ENCODE measurements at places on chromosomes 6 and 20. TPM values are rescaled to one million over a fixed set of nuclear protein-coding genes. Genes with fewer than 3 reads are reported as not detected.

Gene TOP1
- total RNA-seq: 33.2 TPM

Gene DDX43
- total RNA-seq: 1.4 TPM

- DNase-seq: peak; percentile 10
Measured at GRCh38 chr6:170122651-170123050, 168.2 kb downstream of the DLL1 start.

Gene PSORS1C2
- total RNA-seq: not detected

GRCh38 chr6:35728683-35729678, 7.9 kb upstream of the ARMC12 start:
- DNase-seq: peak; percentile 87

- peak; percentile 99 for DNase-seq
Measured at GRCh38 chr6:71420693-71421328, 132.2 kb downstream of the OGFRL1 start.

Gene RIPPLY2
- total RNA-seq: not detected

- peak; percentile 40 for DNase-seq
Measured at GRCh38 chr20:24700166-24700860, 230.9 kb downstream of the SYNDIG1 start.

DNA sequence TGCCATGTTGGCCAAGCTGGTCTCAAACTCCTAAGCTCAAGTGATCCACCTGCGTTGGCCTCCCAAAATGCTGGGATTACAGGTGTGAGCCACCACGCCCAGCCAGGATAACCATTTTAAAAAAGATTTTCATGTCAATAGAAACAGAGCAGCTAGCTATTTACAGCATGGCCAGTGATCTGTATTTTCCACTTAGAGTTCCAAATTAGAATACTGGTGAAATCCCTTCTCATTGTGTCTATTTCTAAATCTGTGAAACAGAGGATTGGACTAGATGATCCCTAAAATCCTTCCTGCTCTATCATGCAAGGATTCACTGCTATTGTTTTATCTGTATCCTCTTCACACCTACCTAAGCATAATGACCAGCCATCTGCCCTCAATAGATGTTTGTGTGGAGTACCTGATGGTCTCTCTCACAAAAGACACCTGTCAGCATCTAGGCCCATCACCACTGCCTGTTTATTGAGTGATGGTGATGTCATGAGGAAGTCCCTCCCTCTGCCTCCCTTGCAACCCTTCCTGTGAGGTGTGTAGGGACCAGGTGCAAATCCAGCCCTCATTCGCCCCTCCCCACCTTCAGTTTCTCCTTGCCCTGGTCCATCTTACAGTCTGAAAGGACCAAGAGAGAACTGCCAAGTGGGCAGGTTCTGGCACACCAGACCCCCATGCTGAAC, 26.5 kb upstream of the SMIM29 start:
- DNase-seq: no peak

DNA sequence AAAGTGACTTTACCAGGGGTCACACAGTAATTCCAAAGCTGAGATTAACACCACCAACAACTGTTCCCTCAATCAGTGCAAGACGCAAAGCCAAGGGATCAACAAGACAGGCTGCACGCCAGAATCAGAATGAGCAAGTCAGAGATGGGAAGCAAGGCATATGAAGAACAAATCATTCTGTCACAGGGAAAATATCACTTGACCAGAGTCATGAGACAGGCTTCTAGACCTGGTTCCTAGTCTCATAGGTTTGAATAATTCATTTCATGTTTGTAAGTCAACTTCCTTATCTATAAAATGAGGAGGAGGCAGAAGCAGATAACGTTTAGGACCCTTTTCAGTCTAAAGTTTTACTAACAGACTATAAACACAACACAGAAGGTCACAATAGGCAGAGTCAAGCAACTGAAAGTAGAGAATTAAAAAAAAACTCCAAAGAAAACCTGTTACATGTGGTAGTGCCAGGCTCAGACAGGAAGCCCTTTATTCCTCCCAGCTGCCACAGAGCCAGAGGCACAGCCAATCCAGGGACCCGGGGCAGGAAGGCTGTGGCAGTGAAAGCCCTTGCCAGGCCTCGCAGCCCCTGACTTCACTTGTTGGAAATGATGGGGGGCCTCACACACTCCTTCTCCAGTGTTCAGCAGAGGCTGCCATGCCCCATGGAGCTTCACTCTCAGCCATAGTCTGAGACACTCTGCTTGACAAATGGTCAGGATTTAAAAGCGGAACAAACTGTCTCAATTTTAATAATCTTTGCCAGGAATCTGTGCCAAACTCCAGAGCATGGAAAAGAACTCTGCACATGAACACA, 29.2 kb upstream of the DST start:
- no peak for DNase-seq

DNA sequence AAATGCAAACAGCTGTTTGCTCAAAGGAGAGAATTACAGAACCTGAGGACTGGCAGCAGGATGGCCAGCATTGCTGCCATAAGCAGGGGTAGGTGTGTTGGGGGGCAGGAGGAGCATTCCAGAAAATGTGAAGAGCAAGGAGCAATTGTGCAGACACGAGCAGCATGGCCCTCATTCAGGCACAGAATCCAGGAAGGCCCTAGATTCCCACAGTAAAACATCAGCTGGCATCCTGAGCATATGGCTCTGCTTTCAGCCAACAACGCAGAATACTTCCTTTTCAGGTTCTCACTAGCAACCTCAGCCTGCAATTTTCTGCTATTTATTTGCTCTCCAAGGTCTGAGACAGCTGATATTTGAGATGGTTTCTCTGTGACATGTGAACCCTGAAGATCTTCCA, 243.4 kb upstream of the POU3F2 start:
- DNase-seq: no peak

Gene TRIM15
- total RNA-seq: not detected

Gene RBBP8NL
- total RNA-seq: not detected

DNA sequence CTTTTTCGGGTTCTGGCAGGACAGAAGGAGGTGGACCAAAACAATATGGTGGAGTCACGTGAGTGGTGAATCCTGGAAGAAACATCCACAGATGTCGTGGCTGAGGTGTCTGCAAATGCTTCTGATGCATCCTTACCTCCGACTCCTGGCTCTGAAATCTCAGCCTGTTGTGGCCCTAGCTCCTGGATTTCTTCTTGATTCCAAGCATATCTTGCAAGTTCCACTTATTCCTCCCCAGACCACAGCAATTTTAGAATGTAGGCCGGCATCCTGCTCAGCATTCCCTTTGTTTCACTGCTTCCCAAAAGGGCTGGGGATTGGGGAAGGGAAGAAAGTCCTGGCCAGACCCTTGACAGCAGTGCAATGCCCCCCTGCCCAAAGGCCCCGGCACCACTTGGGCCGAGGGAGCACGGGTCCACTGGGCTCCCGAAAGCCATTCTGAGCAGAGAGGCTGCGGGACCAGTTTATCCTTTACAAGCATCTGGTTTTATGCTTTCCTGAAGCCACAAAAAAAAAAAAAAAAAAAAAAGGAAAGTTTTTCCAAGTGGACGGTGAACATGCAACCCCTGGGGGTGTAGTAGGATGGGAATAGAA, 200.9 kb upstream of the RNF24 start:
- DNase-seq: peak; percentile 12

DNA sequence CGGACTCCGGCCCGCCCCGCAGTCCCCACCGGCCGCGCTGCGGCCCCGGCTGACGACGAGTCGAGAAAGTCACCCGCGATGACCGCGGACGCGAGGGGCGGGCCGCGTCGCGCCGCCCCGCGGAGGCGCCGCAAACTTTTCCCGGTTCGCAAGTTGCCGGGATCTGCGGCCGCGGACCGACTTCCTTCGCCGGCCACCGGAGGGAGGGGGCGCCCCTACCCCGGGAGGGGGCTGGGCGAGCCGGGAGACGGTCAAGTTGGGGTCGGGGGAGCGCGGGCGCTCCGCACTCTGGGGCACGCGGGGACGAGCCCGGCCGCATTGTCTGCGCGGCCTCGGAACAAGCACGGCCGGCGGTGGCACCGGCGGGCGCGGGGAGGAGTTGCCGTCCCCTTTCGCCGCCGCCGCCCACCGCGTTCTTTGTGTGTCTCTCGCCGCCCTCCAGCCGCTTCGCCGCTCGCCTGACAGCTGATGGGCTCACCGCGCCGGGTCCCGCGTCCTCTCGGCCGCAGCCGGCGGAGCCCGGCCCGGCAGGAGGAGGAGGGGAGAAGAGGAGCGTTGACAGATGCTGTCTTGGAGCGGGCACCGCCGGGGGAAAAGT, 131.6 kb downstream of the OGFRL1 start:
- DNase-seq: peak; percentile 77

Gene SHLD1
- 0.99 TPM for total RNA-seq
